ENCODE measurements at places on chromosomes 13 and 19.

GRCh38 chr19:35868172-35868822 lies at the start of gene APLP1:
TSS of gene APLP1 (plus strand) at chr19:35868574. CDS start at chr19:35868637, 63 bp downstream.
- DNase-seq, result peak; percentile 60

DNA sequence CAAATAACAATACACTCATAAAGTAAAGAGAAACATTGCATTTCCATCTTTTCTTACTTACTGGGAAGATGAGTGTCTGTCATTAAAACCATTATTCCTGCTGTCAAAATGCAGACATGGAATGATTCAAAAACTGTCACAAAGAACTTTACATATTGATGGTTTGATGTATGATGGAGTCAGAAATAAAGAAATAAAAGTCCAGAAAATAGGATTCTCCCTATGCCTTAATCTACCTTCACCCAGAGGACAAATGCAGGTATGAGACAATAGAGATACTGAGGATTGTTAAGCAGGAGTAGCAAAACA lies 656.1 kb downstream of the TBC1D4 start:
- DNase-seq, result no peak

DNA sequence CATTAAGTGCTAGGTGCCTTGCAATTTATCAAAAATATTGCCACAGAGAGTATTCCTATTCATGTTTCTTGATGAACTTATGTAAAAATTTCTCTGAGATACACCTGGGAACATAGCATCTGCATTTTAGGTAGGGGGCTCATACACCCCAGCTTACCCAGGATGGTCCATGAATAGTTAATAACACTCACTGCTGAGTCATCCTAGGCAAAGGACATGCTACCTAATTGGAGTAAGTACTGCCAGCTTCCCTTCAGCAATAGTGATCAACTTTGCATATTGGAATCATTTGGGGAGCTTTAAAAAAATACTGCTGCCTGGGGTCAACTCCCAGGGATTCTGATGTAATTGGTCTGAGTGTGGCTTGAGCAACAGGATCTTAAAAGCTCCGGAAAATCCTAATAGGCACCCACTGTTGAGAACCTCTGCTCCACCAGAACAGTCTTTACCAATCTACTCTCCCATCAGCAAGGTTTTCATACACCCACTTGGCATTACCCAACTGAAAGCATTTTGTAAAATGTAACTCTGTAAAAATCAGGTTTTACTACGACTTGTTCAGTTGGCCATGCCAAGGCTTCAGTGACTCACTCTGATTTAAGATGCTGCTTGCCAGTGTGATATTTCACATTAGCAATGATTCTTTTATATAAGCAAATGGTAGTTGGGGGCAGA lies 67.2 kb upstream of the FNDC3A start:
- no peak for DNase-seq

- no peak for DNase-seq
Observed at GRCh38 chr19:5580161-5580571, 12.4 kb upstream of the TINCR start.

- no peak for DNase-seq
Observed at GRCh38 chr19:46309056-46309455, 12.2 kb downstream of the HIF3A start.

- DNase-seq, result no peak
Observed at GRCh38 chr13:38223089-38223488, 126.6 kb upstream of the UFM1 start.

- no peak for DNase-seq
Observed at GRCh38 chr19:51766461-51766860, 5.5 kb downstream of the FPR2 start.

GRCh38 chr13:54424344-54424743 lies 1395.7 kb downstream of the OLFM4 start:
- DNase-seq, result no peak

DNA sequence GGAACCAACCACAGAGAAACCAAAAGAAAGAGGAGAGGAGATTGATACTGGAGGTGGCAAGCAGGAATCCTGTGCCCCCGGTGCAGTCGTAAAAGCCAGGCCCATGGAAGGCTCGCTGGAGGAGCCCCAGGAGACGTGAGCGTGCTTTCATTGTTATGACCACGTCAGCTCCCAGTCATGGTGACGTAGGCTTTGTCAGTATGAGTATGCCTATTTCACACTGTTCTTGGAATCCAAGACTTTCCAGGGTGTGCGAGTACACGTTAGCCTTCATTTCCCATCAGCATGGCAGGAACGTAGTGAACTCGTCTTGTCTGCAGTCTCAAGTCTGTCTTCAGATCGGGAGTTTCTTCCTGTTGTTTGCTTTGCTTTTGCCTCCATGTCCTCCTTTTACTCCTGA lies 15.4 kb upstream of the CHAMP1 start:
- DNase-seq, result no peak

GRCh38 chr13:66534561-66534960 lies 695.6 kb downstream of the PCDH9 start:
- DNase-seq, result no peak

- DNase-seq, result peak; percentile 93
Observed at GRCh38 chr13:111006506-111007031, 91.7 kb upstream of the ANKRD10 start.

DNA sequence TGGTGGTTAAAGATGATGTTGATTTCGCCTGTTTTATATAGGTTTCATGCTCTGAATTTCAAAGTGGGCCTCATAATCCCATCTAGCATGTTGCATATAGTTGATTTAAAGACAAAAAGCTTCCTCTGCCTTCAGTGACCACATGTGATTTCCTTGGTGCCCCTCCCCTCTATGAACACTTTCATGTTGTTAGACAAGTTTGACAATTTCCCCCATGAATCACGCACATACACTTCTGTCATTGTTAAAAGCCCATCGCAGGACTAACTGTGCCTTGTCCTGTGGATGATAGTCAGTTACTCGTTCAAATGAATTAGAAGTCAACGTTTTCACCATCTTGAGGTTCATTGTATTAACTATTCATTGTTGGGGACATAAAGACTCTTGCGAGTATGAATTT lies 6.7 kb downstream of the TNFSF11 start:
- no peak for DNase-seq

DNA sequence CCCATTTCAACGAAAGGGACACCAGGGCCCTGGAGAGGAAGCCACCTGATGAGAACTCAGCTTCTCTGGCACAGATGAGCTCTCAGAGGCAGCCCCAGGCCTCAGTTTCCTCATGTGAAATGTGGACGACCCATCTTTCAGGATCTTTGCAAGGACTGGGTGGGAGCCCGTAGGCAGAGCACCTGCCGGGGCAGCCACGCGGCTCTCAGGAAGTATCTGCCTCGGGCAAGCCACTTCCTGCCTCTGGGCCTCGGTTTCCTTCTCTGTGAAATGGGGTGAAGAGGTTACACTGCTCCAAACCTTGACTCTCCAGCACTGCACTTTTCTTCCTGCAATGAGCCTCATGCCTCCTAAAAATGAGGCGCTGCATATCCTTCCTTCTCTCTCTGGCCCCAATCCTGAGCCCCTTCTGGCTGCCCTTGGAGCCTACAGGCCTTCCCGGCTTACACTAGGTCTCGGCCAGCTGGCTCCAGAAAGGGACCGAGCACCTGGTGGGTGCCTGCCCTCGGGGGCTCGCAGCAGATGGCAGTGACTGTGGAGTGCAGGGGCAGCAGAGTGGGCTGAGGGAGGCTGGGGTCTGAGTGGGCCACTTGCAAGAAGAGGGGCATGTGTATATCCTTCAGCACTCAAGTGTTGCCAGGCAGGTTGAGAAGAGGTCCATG lies 3.5 kb downstream of the SSBP4 start:
- DNase-seq, result no peak

DNA sequence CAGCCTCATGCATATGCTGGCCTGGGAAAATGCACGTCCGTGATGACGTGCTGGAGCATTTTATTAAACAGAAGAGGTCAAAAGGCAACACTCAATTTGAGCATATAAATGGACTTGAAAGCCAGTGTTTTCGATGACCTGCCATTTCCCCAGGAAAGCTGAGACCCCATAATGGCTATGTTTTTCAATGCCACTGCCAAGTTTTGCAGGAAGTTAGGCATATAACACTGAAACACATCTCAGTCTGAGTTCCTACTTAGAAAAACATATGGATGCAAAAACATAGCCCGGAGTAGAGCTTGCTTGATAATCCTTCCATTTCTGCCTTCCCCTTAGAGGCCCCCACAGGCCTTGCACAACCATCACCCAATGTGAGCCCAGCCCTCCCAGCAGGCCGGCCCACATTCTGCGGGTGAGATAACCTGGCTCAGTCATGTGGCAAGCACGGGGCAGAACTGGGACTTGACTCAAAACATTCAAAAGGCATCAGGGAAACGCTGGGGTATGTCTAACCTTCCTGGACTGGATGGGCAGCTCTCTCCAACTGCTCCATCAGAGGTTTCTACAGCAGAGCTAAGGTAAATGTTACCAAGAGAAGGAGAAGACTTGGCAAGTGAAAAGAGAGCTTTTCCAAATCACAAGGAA lies 24.9 kb downstream of the EPS15L1 start:
- DNase-seq, result peak; percentile 93

DNA sequence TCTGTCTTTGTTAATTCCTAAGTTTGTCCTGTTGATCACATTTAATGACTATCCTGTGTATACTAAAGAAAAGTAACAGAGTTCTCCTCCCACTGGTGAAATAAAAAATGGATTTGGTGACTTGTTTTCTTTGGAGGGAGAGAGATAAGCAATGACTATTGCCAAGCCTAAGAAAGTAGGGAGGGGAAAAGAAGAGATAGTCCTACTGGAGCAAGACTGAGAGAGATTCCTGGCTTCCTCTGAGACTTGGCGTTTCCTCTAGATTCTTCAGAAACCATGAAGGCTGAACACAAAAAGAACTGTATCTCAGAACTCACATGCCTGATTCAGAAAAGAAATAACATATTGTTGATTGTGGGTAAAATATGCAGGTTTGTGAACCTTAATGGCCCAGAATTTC lies 406.5 kb downstream of the FOXO1 start:
- DNase-seq, result no peak

- DNase-seq, result no peak
Observed at GRCh38 chr13:76680112-76680511, 206.1 kb downstream of the KCTD12 start.

GRCh38 chr13:91359631-91360030 lies 12.1 kb downstream of the MIR17HG start:
- DNase-seq, result no peak

GRCh38 chr13:99983499-99984401 lies 2.2 kb downstream of the ZIC2 start:
- no peak for DNase-seq

DNA sequence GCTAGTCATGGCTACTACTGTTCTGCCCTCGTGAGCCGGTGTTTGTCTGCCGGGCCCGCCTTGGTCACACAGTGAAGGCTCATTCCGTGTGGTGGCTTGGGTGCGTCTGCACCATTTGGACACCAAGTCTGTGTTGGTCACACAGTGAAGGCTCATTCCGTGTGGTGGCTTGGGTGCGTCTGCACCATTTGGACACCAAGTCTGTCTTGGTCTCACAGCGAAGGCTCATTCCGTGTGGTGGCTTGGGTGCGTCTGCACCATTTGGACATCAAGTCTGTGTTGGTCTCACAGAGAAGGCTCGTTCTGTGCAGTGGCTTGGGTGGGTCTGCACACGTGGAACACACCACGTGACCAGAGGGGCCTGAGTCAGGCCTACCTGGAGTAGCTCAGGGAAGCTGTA lies 29.0 kb upstream of the DCUN1D2 start:
- DNase-seq, result no peak

GRCh38 chr19:54608792-54609191 lies 15.4 kb downstream of the LILRA1 start:
- DNase-seq, result no peak

DNA sequence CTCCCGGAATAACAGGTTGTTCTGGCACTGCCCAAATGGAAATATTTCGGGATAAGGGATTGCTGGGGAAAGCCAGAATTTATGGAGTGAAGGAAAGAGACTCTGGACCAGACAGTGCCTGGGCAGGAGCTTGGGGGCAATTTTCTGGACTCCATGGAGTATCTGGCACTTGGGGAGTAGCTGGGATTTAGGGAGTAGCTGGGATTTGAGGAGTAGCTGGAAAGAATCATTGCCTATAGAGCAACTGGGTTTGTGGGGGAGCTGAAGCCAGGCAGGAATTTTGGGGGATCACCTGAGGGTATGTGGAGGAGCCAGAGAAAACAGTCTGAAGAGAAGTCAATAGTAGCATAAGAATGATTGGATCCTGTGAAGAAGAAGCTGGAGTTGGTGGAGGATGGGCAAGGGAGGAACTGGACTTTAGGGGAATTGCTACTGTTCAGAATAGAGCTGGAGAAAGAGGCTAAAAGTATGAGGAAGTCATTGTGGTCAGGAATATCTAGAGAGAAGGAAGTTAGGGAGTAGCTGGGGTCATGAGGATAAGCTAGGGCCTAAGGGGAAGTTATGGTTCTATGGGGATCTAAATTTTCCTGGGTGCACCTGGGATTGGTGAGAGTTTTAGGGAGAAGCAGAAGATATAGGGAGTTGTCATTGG lies 14.8 kb downstream of the FSD1 start:
- no peak for DNase-seq

DNA sequence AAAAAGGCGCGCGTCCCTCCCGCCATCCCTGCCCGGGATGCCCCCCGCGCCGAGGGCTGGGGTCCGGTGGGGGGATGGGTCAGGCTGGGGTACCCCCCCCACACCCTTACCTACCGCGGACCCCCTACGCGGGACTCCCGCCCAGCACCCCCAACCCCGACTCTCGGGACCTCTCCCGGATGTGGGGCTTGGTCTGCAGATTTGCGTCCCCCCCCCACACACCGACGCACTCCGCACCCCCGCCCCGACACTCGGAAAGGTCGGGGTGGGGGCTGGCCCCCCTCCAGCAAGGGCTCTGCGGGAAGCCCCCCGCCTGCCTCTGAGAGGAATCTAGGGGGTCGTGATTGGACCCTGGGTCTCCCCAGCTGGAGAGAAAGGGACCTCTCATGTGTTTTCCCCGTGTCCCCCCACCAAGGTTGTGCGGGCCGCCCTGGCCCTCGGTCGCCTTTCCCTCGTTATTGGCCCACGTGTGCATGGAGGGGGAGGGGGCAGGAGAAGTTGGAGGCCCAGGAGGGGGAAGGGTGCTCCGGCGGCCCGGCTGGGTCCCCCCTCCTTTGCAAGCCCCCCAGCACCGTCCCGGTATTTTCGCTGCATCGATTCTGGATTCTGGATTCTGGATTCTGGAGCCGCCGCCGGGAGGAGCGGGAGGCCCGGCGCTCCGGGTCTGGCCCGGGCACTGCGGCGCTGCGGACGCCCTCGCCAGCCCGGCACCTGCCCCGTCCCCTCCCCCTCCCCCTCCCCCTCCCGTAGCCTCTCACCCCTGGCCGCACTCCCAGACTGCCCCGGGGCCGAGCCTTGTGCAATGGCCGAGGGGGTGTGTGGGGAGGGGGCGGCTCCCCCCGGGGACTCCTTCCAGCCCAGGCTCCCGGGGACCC lies 607 bp downstream of the NFIC start:
- DNase-seq, result peak; percentile 71

Data from lung (tissue), 17 donors.